ENCODE measurements at places on chromosomes 3 and 15. TPM values are rescaled to one million over a fixed set of nuclear protein-coding genes. Genes with fewer than 3 reads are reported as not detected.

- no peak overlapping the region for H3K27ac ChIP-seq
- no peaks in the 10 kb centered on the region for H3K27me3 ChIP-seq
- no peaks in the 10 kb centered on the region for H3K36me3 ChIP-seq
- DNase-seq: no peak
- no peak overlapping the region for H3K4me3 ChIP-seq
- H3K4me1 ChIP-seq: no peaks in the 10 kb centered on the region
Observed at GRCh38 chr3:114034787-114035545, 21.4 kb downstream of the CCDC191 start.

DNA sequence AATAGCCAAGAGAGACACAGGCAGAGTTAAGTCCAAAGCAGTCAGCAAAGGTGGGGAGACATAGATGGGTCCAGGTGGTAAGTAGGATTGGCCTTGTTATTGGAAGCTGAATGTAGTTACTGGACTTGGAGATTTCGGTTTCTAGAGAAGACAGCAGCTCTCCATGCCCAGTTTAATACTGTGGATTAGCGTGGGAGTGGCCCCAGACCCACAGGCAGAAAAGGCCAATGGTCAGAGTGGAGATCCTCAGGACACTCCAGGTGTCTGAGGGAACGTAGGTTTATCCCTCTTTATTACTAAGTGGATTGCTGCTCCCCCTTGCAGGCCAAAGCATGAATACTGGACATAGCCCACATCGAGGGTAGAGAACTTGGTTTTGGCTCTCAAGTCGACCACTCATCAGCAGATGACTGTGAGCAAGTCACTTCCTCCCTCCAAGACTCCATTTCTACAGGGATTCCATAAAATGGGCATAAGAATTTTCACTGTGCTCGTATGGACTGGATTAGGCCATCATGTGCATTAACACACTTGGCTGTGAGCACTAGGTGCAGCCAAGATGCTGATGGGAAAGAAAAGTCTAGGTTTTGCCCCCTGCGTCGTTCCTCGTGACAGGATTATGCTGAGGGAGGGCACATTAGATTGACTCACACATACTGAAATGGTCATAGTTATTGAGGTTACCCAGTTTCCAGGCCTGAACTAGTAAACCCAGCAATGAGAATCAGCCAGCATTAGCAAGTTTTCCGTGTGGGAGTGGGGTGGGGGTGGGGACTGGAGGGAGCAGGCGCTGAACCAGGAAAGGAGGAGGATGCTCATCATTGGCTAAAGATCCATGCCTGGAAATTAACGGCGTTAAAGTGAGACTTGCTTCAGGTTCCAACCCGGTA lies 225.2 kb upstream of the TPRG1 start:
- no peaks in the 10 kb centered on the region for H3K36me3 ChIP-seq
- peak overlapping the region; percentile 83 for H3K27ac ChIP-seq
- DNase-seq: no peak
- H3K4me1 ChIP-seq: peaks cover 49% of the 10 kb centered on the region

- H3K4me3 ChIP-seq: no peak overlapping the region
- no peak overlapping the region for H3K27ac ChIP-seq
- H3K4me1 ChIP-seq: no peaks in the 10 kb centered on the region
- no peaks in the 10 kb centered on the region for H3K36me3 ChIP-seq
Observed at GRCh38 chr3:126135071-126135405, 45.3 kb downstream of the ALDH1L1 start.

Gene SLC28A2
- total RNA-seq: 0.37 TPM

Gene CCR2
- 4.6 TPM for total RNA-seq

Gene TIGIT
- 5.4 TPM for total RNA-seq

Gene MCTP2
- total RNA-seq: 108 TPM

All from transverse colon (tissue), 4 donors.